ENCODE measurements at places on chromosomes 3 and 15. TPM values are rescaled to one million over a fixed set of nuclear protein-coding genes. Genes with fewer than 3 reads are reported as not detected.

DNA sequence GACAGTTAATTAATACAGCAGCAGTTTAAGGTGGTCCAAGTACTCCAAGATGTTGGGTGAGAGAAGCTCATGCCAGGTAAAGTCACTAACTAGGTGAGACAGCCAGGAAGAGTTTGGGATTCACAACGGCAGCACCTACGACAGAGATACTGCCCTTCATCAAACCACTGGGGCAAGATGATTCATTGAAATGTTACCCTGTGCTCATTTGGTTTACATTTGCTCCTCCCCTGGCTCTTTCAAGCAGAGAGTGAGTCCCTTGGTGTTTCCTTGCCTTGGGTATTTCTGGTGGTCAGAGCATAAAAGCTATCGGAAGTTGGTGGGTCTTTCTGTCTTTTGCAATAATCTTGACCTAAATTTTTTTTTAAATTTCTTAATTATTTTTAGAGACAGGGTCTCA, 19.9 kb upstream of the PDE8A start:
- DNase-seq: no peak

TBC1D21 gene
- not detected for total RNA-seq

SNX33 gene
- 5.4 TPM for total RNA-seq

DNA sequence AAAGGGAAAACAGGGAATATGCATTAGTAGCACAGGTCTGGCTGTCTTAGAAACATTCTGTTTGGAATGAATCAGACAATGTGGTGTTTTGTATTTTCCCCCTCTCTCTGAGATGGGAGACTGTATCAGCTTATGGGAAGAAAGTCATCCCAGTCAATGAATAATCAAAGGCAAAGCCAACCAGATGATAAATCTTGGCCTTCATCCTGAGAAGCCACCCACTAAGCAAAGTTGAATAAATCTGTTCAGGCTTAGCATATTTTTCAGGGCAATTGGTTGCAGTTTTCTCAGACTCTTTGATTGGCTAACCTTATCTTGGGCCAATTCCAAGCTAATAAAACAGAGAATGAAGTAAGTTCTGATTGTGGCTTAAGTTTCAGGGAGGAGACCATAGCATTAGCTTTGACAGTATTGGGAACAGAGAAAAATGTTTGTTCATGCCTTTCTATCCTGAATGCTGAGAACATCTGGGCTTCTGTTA, 63.6 kb upstream of the ARL8B start:
- DNase-seq: no peak

- DNase-seq: no peak
Observed at GRCh38 chr3:184820525-184820924, 8.6 kb downstream of the VPS8 start.
